LHCN-M2 (cell line): ENCODE measurements at places on chromosomes 6 and 20. TPM values are rescaled to one million over a fixed set of nuclear protein-coding genes. Genes with fewer than 3 reads are reported as not detected.

GRCh38 chr6:38112181-38112580, 292.7 kb downstream of the ZFAND3 start:
- DNase-seq = no peak

DNA sequence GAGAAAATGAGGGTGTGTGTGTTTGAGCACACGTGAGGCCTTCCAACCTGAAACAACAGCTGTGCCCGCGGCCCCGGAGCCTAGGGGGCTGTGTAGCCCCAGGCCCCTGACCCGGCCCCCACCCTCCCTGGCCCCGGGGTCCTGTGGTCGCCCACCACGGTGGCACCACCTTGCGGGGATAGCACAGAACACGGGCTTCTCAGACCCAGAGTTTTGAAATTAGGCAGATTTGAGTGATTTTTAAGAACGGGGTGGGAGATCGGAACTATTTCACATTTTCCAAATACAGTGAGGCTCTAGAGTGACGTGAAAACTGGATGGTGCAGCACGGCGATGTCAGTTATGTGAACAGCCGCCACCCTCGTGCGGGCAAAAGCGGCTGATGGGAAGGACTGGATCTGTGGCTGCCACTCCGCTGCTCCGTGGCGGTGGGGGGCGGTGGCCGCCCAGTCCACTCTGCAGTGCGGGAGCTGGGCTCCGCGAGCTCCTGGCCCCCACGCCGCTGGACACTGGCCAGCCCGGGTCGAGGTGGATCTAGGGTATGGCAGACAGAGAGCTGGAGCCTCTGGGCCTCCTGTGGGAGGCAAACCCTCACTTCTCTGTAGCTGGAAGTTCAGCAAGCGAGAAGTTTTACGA, 17.3 kb upstream of the BHLHE23 start:
- no peak for DNase-seq

DNA sequence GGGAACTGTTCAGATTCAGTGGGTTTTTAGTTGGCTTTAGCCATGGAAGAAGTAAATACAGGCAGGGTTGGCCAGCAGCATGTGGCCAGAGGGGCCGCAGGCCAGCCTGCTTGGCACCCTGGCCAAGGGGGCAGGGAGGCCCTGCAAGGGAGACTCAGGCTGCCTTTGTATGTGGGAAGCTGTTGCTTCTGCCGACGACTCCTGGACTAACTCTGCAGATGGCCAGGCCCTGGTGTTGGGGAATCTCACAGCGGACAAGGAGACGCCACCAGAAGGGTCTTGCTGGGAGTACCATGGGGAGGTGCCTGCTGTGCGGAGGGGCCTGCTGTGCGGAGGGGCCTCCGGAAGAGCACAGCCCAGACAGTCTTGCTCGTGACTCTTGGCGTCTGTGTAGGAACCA, 25.2 kb downstream of the PYGB start:
- DNase-seq = no peak

DNA sequence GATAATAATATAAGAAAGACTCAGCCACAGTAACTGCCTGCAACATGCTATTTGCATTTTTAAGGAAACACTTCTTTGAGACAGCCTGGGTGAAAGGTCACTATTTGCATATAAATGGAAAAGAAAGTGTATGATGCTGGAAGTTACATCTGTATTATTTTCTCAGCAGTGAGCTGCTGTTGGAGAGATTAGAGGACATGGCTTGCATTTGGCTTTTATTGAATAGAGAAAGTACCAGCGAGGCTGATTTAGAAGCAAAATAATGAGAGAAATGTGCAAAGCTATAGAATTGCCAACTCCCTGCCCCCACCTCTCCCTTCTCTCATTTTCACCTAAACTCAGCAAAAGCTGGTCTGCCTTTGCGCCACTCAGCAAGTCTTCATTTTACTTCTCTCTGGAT, 12.7 kb downstream of the MYT1 start:
- no peak for DNase-seq

- DNase-seq = no peak
These were observed 6.6 kb upstream of the GFRAL start for GRCh38 chr6:55320696-55321086.

GRCh38 chr6:142187209-142187608, 40.1 kb downstream of the VTA1 start:
- peak; percentile 69 for DNase-seq

DNA sequence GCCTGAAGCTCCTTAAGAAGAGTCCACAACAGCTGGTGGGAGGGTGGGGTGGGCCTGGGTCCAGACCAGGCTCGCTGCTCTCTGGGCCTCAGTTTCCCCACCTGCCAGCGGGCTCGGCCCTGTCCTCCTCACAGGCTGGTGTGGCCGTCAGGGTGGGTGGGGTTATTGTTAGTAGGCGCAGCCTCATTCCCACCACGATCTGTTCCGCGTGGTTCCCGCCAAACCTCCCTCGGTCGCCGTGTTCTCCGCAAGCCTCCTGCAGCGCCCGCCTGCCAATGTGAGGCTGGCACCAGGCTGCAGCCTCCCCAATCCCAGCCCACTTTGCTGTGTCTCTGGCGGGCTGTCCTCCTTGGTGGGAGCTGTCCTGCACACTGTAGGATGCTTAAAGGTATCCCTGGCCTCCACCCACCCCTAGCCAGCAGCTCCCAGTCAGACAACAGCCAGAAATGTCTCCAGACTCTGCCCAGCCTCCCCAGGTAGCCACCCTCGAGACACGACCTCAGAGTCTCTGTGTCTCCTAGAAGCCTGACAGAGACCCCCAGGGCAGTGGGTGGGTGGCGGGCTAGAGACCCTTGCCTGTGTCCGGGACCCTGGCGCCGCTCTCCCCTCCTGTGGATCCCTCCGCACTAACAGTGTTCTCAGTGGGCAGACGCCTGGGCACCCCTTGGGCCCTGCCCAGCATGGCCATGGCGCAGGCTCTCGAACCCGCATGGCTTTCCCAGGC, 15.3 kb downstream of the SLC17A9 start:
- no peak for DNase-seq

- peak; percentile 54 for DNase-seq
These were observed 67.9 kb upstream of the BMP5 start for GRCh38 chr6:55943329-55943728.

DNA sequence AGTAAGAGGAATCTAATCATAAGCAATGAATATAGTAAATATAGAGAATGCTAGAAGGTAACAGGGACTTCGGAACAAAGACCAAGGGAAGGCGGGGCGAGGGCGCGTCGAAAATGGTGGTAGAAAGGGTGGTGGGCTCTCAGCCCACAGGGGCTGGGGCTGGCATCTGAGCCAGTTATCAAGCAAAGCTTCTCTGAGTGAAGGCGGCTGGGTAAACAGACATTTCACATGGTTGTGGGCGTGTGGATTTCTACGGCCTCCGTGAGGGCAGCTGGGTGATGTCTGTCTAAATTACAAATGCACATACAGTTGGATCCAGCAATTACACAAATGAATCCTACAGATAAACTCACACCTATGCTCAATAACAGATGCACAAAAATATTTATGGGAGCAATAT, 56.6 kb downstream of the TOX2 start:
- DNase-seq = no peak

Gene SRSF12
- not detected in 2 replicates for total RNA-seq

Gene IRF4
- not detected in 2 replicates for total RNA-seq

Gene BTNL2
- not detected in 2 replicates for total RNA-seq

Gene PDYN
- total RNA-seq = not detected in 2 replicates

Gene OR2H1
- not detected in 2 replicates for total RNA-seq

Gene TRIM38
- total RNA-seq = 9.4 and 12.5 TPM in 2 replicates

Gene BMP2
- 1.0 and 1.4 TPM in 2 replicates for total RNA-seq

Gene SPATA25
- 0.69 and 4.1 TPM in 2 replicates for total RNA-seq
